ENCODE measurements at places on chromosomes 13 and 19.

- no peak for DNase-seq
These were observed 158.0 kb downstream of the DLEU7 start for GRCh38 chr13:50685491-50685890.

DNA sequence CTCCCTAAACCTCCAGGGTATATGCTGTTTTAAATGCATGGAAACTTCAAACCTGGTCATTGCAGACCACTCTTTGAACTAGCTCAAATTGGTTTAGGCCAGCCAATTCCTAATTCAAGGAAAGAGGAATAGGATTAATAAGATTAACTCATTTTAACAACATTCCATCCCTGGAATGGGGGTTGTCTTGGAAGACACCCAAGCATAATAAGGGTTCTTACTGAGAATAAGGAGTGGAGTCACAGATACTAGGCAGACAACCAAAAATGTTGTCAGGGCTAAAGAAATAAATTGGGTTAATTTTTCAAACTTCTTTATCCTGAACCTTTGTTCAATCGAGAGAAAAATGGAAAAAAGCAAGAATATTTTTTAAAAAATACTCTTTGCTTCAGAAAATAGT lies 186.2 kb downstream of the PCDH9 start:
- no peak for DNase-seq

- no peak for DNase-seq
These were observed 65.0 kb downstream of the FGF9 start for GRCh38 chr13:21735701-21736401.

- DNase-seq = no peak
These were observed 216.9 kb downstream of the DNAJC15 start for GRCh38 chr13:43240278-43240677.

GRCh38 chr13:48862572-48862971 lies 113.1 kb upstream of the FNDC3A start:
- no peak for DNase-seq

DNA sequence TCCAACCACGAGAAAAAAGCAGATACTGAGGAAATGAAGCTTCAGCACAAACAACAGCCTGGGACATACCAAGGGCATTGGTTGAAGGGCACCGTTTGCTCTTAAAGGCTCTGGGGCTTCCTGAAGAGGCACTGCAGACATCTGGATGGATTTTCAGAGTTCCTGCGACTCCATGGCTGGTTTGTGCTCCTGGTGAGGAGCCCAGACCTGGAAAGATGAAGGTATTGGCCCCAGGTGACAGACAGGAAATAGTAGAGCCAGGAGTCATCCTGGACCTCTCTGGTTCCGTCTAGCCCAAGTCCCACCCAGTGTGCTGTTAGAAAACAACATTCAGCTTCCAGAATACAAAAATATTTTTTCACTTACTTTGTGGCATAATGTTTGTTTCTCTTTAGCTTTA lies 6.3 kb downstream of the IL17D start:
- DNase-seq = no peak

GRCh38 chr19:855566-856120 lies 3.5 kb downstream of the ELANE start:
- no peak for DNase-seq

- DNase-seq = peak; percentile 31
These were observed 80.1 kb downstream of the ZNF486 start for GRCh38 chr19:20247016-20247683.

DNA sequence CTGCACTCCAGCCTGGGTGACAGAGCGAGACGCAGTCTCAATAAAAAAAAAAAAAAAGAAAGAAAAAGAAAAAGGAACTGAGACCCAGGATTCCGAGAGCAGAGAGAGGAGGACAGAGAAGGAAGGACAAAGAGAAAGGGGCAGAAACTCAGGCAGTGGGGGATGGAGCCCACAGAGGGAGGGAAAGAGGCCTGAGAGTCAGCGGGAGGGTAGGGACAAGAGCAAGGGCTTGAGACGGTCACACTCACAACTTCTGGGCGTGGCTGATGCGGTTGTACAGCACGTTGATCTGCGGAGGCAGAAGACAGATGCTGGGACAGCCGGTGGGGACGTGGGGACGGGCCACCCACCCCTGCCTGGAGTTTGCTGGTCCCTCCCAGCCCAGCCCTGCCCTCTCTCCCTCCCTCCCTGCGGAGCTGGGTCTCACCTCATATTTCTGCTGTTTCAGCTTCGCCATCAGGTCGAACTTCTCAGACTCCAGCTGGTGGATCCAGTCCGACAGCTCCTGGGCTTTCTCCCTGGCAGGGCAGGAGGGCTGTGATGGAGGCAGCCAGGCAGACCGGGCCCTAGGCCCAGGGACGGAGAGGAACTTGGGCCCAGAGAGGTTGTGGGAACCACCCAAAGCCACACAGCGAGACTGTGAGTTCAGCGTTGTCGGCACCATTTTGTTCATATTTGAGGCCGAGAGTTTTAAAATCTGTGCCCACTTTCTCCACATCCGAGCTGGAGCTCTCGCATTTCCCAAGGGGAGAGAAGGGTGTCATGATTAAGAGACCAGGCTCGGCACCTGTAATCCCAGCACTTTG lies 15.2 kb downstream of the TNNT1 start:
- no peak for DNase-seq

DNA sequence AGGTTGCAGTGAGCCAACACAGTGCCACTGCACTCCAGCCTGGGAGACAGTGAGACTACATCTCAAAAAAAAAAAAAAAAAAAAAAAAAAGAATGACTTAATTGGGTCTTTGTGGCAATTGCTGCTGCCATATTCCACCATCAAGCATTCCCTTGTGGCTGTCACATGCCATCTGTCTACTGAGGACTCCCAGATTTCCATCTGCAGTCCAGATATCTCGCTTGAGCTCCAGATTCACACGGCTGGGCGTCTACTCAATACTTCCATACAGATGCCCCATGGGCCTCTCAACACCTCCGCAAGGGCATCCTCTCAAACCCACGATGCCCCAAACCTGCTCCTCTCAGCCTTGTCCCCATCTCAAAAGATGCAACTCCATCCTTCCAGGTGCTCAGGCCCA lies 12.9 kb downstream of the TMEM143 start:
- no peak for DNase-seq

DNA sequence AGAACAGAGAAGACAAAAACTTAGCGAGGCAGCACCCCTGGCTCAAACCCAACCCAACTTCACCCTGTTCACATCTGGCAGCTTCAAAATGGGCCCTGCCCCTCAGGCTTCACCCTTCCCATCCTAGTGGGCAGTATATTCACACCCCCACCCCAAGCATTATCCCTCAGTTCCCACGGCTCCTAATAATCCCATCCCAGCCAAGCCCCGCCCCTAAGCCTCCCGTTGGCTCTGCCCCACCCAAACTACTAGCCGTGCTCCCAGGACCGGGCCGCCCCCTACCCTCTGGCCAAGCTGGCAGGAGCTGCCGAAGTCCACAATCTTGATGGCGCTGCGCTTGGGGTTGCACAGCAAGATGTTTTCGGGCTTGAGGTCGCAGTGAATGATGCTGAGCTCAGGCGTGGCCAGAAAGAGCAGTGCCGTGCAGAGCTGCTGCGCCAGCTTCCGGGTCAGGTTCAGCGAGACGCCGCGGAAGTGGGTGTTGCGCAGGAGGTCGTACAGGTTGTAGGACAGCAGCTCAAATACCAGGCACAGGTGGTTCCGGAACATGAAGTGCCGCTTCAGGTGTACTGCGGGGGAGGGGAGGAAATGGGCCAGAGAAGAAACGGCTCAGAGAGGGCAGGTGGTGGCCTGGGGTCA lies 5.8 kb downstream of the DYRK1B start:
- no peak for DNase-seq

- DNase-seq = peak; percentile 46
These were observed 42.6 kb upstream of the ADGRL1 start for GRCh38 chr19:14248578-14249011.

- no peak for DNase-seq
These were observed 26.3 kb downstream of the EPS15L1 start for GRCh38 chr19:16445238-16446107.

- DNase-seq = no peak
These were observed 17.8 kb downstream of the LMTK3 start for GRCh38 chr19:48493718-48494401.

DNA sequence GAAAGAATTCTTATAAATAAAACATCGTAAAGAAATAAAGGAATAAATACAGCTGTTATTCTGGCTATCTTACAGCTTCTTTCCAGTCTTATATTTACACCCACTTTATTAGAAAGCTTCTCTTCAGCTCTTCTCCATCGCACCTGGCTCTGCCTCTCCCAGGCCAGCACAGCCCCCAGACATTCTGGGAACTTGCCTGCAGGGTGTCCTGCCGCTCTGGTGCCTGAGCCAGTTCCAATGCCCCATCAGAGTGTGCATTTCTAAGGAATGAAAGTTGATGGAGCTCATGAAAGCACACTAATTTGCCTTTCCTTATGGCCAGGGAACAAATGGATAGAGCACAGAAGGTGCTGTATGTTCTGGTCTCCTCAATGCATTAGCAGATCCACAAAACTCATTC lies 68.7 kb downstream of the MIPEP start:
- DNase-seq = no peak

DNA sequence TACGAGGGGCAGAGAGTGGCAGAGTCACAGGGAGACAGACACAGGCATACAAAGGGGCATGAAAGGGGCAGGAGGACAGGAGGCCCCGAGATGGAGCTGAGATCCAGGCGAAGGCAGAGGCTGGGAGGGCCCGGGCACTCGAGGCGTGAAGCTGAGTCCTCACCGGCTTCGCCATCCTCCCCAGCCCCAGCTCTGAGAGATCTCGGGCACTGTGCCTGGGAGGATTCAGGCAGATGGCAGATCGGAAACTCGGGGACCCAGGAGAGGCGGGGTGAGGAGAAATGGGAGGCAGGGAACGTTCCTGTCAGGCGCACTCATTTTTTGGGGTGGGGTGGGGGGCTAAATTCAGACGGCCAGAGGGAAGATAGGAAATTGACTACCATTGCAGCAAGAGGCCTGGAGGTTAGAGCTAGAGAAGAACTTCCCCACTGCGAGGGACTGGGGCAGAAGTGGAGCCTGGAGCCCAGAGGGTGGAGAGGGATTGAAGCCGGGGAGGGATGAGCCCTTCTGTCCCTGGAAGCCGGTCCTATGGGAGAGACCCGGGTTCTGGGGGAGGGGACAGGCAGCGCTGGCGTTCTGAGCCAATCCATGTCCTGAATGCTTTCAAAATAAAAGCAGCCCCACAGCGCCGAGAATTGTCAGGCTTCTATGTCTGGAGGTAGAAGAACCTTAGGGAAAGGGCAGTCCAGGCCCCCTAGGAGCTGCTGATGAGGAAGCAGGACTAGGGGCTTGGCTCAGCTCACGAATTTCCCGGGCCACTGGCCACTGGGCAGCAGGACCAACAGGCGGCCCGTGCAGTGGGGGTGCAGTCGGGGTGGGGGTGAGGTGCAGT lies 12.6 kb downstream of the LRRC4B start:
- DNase-seq = no peak

DNA sequence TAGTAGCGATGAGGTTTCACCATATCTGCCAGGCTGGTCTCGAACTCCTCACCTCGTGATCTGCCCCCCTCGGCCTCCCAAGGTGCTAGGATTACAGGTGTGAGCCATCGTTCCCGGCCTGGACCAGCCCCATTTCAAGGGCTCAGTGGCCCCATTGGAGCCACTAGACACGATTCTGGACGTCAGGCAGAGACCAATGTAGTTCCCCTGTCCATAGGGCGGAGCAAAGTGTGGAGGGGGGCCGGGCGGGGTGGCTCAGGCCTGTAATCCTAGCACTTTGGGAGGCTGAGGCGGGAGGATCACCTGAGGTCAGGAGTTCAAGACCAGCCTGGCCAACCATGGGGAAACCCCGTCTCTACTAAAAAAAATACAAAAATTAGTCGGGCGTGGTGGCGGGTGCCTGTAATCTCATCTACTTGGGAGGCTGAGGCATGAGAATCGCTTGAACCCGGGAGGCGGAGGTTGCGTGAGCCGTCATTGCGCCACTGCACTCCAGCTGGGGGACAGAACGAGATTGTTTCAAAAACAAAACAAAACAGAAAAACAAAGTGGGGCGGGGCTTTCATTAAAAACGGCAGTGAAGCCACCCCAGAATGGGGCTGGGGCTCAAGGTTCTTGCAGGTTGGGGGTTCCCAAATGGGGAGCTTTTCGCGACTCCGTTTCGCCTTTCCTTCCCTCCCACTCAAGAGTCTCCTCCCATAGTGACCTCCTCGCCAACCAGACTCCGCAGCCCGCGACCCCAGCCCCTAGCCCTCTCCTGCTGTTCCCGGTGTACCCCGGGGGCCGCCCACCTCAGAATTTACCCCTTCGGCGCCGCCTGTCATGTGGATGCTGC lies 758 bp upstream of the TECR start:
- no peak for DNase-seq

GRCh38 chr19:30744741-30745475 lies 372.7 kb downstream of the ZNF536 start:
- no peak for DNase-seq

GRCh38 chr19:28948026-28948425 lies 264.9 kb downstream of the UQCRFS1 start:
- DNase-seq = no peak

DNA sequence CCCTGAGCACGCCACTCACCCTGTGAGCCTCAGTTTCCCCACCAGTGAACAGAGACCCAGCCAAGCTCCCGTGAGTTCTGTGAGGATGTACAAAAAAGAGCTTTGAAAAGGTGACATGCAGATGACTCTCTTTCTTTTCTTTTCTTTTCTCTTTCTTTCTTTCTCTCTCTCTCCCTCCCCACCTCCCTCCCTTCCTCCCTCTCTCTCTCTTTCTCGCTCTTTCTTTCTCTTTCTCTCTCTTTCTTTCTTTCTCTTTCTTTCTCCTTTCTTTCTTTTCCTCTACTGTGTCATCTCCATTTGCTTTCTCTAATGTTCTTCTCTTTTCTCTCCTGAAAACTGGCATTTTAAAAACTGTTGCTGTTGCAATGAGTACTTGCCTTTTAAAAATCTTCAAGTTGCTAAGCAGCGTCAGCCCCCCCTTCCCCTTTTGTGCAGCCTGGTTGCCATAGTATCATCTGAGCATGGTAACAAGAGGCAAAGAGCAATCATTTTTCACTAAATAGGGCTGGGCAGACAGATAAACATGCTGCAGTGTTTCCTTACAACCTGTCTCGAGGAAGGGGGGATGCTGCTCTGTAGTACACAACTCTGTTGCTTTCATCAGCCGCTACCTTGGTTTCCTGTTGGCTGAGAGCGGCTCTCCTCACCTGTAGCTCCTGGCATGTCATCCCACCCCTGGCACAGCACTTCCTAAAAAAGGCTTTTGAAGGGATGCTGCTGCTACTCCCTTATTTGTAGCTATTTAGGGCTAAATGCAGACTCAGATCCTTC lies 108.7 kb upstream of the MBNL2 start:
- no peak for DNase-seq

DNA sequence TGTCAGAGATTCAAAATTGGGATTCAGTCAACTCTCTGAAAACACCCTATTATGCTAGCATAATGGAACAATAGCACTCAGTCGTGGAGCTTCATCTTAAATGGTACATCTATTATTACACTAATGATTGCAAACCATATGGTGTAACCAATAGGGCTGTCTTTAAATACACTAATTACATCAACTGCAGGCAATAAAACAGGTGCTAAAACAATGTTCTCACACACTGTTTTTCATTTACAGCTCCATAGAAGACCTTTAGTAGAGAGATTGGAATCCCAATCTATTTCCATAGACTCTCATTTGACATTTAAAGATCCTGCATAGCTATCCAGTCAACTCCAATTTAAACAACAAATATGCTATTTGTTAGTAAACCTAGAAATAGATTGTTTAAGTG lies 1917.4 kb downstream of the OLFM4 start:
- no peak for DNase-seq

Measured in activated CD8-positive, alpha-beta memory T cell treated with anti-CD3 and anti-CD28 coated beads, Interleukin-2, amount 50 U/mL, for 4 hours (primary cell).